A549 treated with AZD2906 at 1 μM for 4 hours (cell line): ENCODE measurements at places on chromosomes 7 and 10. TPM values are rescaled to one million over a fixed set of nuclear protein-coding genes. Genes with fewer than 3 reads are reported as not detected.

ZMIZ2 gene
- total RNA-seq = 22.1 to 32.6 TPM (median 31.1 TPM) in 5 replicates

CHCHD3 gene
- 67.2 to 88.8 TPM (median 73.4 TPM) in 5 replicates for total RNA-seq

TMEM178B gene
- total RNA-seq = 1.1 to 1.5 TPM (median 1.3 TPM) in 5 replicates

HOXA13 gene
- 1.7 to 2.4 TPM (median 2.2 TPM) in 5 replicates for total RNA-seq

SSC4D gene
- total RNA-seq = 0.73 to 1.4 TPM (median 1.3 TPM) in 5 replicates

TBXAS1 gene
- total RNA-seq = 13.9 to 16.9 TPM (median 15.9 TPM) in 5 replicates

LIPJ gene
- not detected in 5 replicates for total RNA-seq

CLCN1 gene
- total RNA-seq = 0.02 to 0.08 TPM (median 0.03 TPM) in 4 of 5 replicates, not detected in the other

TWIST1 gene
- 1.4 to 3.7 TPM (median 3.3 TPM) in 5 replicates for total RNA-seq

LRRD1 gene
- total RNA-seq = not detected in 5 replicates

ZNF518A gene
- 6.0 to 8.0 TPM (median 6.9 TPM) in 5 replicates for total RNA-seq

FAM107B gene
- total RNA-seq = 86.8 to 124 TPM (median 99.1 TPM) in 5 replicates

RELN gene
- total RNA-seq = 0.01 to 0.05 TPM (median 0.03 TPM) in 4 of 5 replicates, not detected in the other

PDE6C gene
- total RNA-seq = not detected in 5 replicates

CARD11 gene
- 1.5 to 2.3 TPM (median 2.0 TPM) in 5 replicates for total RNA-seq

TEX47 gene
- not detected in 5 replicates for total RNA-seq

CTTNBP2 gene
- 0.21 to 0.61 TPM (median 0.26 TPM) in 5 replicates for total RNA-seq

EIF5AL1 gene
- total RNA-seq = 2.0 to 3.1 TPM (median 2.5 TPM) in 5 replicates

GPNMB gene
- 2.2 to 3.5 TPM (median 3.1 TPM) in 5 replicates for total RNA-seq

C10orf67 gene
- 0.05 to 0.19 TPM (median 0.09 TPM) in 4 of 5 replicates, not detected in the other for total RNA-seq

MMRN2 gene
- total RNA-seq = 0.40 to 1.4 TPM (median 0.93 TPM) in 5 replicates

WNT8B gene
- total RNA-seq = 0.03 TPM in 1 of 5 replicates, not detected in the others

CABCOCO1 gene
- total RNA-seq = 0.16 to 0.50 TPM (median 0.41 TPM) in 5 replicates

KIN gene
- 11.2 to 13.4 TPM (median 13.2 TPM) in 5 replicates for total RNA-seq

AKR1D1 gene
- total RNA-seq = 0.03 to 0.09 TPM (median 0.05 TPM) in 3 of 5 replicates, not detected in the others

SEM1 gene
- total RNA-seq = 329 to 601 TPM (median 341 TPM) in 5 replicates

CRTAC1 gene
- total RNA-seq = 0.89 to 1.7 TPM (median 1.5 TPM) in 5 replicates

PNLIPRP2 gene
- total RNA-seq = 0.06 to 0.14 TPM (median 0.08 TPM) in 4 of 5 replicates, not detected in the other

GFRA1 gene
- total RNA-seq = 8.8 to 10.2 TPM (median 9.7 TPM) in 5 replicates

AZGP1 gene
- 0.17 TPM in 1 of 5 replicates, not detected in the others for total RNA-seq

TMEM176A gene
- total RNA-seq = 0.16 TPM in 1 of 5 replicates, not detected in the others

PKD2L1 gene
- 0.06 to 0.33 TPM (median 0.16 TPM) in 4 of 5 replicates, not detected in the other for total RNA-seq

AGBL3 gene
- 0.75 to 1.4 TPM (median 0.96 TPM) in 5 replicates for total RNA-seq

NKX6-2 gene
- 0.33 to 0.91 TPM (median 0.67 TPM) in 5 replicates for total RNA-seq

UPP1 gene
- total RNA-seq = 58.5 to 94.7 TPM (median 79.3 TPM) in 5 replicates

ANKRD16 gene
- 8.0 to 11.7 TPM (median 11.4 TPM) in 5 replicates for total RNA-seq

ENO4 gene
- 0.32 to 0.60 TPM (median 0.35 TPM) in 5 replicates for total RNA-seq

LIPN gene
- not detected in 5 replicates for total RNA-seq

CRHR2 gene
- total RNA-seq = 0.02 to 0.08 TPM in 2 of 5 replicates, not detected in the others

IL2RA gene
- not detected in 5 replicates for total RNA-seq

FAM25C gene
- total RNA-seq = 1.0 to 3.0 TPM in 2 of 5 replicates, not detected in the others

ZNF853 gene
- 1.9 to 2.8 TPM (median 2.5 TPM) in 5 replicates for total RNA-seq

RBP4 gene
- 5.6 to 10.8 TPM (median 9.0 TPM) in 5 replicates for total RNA-seq

UCN3 gene
- not detected in 5 replicates for total RNA-seq

HABP2 gene
- 0.08 to 0.19 TPM (median 0.10 TPM) in 5 replicates for total RNA-seq

FOXI2 gene
- total RNA-seq = not detected in 5 replicates

NYAP1 gene
- total RNA-seq = 4.1 to 7.9 TPM (median 6.7 TPM) in 5 replicates

ITGB8 gene
- 1.1 to 1.5 TPM (median 1.3 TPM) in 5 replicates for total RNA-seq

NPY gene
- not detected in 5 replicates for total RNA-seq

DGKB gene
- not detected in 5 replicates for total RNA-seq

AKR1E2 gene
- total RNA-seq = 4.5 to 6.4 TPM (median 6.0 TPM) in 5 replicates

STAG3 gene
- total RNA-seq = 0.14 to 0.42 TPM (median 0.18 TPM) in 5 replicates

H2BK1 gene
- not detected in 5 replicates for total RNA-seq
